ENCODE measurements at places on chromosomes 6 and 20. TPM values are rescaled to one million over a fixed set of nuclear protein-coding genes. Genes with fewer than 3 reads are reported as not detected.
A peak's percentile ranks its signal among the peaks of the same experiment; 100 is the strongest.

DNA sequence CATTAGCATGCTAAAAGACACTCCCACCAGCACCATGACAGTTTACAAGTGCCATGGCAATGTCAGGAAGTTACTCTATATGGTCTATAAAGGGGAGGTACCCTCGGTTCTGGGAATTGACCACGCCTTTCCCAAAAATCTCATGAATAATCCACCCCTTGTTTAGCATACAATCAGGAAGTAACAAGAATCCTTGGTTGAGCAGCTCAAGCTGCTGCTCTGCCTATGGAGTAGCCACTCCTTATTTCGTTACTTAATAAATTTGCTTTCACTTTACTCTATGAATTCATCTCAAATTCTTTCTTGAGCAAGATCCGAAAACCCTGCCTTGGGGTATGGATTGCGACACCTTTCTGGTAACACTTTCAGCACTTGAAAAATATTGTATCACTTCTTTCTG lies 243.0 kb downstream of the BMP2 start:
- no peak for DNase-seq

- no peak for DNase-seq
Measured at GRCh38 chr6:149393002-149393679, 6.9 kb upstream of the SUMO4 start.

DNA sequence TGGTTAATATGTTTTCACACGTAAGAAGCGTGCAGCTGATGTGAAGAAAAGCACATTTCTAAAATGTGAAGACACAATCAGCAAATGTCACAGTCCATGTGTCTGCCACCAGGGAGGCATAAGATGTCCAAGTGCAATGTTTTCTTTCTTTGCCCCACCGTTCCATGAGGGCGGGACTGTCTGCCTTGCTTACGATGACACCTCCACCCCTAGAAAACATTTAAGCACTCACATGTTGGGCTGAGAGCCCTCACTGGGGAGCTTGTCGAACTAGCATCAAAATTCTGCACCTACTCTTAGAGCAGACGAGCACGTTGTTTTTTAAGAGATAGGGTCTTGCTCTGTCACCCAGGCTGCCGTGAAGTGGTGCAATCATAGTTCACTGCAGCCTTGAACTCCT lies 57.6 kb downstream of the PSMG4 start:
- DNase-seq, result no peak

DNA sequence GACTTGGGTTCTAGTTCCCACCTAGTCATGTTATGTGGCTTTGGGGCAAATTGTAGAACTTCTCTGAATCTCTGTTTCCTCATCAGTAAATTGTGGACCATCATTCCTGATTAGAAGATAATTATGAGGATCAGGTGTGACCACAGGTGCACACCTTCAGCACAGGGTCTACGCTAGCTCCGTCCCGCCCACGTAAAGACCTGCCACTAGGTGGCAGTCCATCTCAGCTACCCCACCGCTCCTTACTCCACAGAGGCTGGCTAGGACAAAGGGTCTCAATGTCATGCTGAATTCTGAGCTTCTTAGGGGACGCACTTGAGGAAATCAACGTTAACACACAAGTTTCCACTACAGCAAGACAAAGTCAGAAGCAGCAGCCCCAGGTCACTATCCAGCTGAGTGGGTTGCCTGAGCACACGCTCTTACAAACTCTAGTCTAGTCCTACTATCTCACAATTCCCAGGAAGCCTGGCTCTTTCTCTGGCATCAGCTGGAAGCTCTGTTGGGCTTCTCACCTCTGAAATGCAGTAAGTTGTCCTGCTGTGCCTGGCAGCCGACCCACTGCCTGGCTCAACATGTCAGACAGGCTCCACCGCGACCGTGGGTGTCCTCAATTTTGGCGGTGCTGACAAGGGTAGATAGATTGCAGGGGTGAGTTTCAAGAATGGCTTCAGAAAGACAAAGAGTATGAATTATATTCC lies 2.0 kb upstream of the PLCG1 start:
- peak; percentile 37 for DNase-seq

GRCh38 chr6:90271831-90272230 lies 24.8 kb downstream of the BACH2 start:
- no peak for DNase-seq

DNA sequence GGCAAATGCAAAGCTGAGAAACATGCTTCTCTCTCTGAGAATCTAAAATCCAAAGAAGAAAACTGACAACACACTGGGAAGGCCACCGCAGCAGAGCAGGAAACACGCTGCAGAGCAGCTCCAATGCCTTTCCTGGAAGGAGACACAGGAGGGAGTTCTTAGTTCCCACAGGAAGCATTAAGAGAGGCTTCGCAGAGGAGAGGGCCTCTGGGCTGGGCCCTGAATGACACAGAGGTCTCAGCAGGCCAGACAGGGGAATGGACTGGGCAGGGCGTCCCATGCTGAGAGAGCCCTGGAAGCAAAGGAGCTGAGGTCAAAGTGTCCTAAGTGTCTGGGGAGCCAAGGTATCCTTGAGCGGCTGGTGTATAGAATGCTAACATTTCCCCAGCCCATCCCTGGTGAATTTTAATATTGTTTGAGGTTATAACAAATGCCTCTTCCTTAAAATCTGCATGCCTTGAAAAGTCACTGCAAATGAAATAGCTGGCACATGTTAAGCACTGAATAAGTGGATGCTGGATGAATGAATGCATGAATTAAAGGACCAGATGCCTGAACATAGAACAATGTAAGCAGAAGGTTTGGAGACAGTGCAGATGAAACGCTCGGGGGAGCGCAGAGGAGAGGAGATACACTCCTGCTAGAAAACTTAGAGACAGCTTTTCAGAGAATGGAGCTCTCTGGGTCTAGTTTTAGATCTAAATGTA lies 110.0 kb upstream of the SYNDIG1 start:
- DNase-seq, result no peak

GRCh38 chr6:160960839-160961238 lies 30.7 kb upstream of the MAP3K4 start:
- DNase-seq, result no peak

DNA sequence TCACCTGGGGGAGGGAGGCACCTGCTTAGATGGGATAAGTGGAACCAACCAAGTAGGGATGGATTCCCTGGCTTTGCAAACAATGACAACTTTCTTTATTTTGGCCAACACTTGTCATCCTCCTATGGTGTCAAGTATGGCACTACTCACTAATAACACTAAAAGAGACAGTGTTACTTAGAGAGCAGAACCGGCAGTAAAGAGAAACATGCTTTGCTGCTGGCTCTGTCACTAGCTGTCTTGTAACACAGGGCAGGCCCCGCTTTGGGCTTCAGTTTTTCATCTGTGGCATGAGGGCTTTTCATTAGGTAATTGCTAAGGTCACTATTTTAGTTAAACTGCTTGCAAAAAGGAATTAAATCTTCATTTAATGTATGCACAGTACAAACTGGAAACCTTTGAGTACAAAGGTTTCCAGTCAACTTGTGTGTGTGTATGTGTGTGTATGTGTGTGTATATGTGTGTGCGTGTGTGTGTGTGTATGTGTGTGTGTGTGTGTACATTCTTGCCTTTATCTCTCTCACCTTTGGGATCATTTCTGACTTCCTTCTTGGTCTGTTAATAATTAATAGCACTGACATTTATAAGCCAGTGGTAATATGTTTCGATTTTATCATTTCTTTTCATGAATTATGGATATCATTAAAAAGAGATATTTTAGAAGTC lies 64.7 kb downstream of the BTBD3 start:
- no peak for DNase-seq

- no peak for DNase-seq
Measured at GRCh38 chr6:2760882-2761842, 4.0 kb upstream of the WRNIP1 start.

DNA sequence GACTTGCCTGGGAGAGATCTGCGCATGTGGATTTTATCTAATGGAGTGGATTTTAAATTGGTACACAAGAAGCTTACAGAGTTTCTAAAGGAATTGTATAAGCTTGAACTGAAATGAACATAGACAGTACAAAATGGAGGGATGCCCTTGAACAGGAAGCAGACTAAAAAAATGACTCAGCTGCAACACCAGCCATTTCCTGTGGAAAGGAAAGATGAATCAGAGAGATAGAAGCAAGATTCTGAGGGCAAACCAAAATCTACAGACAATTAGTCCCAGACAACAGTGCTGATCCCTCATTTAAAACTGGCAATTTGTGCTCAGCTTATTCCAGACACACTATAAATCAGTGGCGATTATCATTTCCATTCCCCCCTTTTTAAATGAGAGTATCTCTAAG lies 114.6 kb upstream of the TCF21 start:
- DNase-seq, result no peak

DNA sequence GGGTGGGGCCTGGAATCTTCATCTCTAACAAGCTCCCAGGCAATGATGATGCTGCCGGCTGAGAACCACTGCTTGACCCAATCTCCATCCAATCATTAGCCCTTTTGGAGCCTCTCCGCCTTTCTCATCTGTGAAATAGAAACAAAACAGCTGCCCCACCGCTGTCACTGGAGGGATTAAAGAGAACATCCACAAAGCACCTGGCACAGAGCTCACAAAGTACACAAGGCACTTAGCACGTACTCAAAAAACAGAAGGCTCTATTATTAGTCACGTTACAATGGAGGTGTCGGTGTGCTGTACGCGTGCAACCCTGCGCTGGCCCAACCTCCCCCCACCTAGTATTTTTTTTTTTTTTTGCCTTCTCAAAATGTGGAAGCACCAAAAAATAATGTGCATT lies 213.5 kb upstream of the ARID1B start:
- no peak for DNase-seq

GRCh38 chr6:1481286-1481685 lies 91.9 kb downstream of the FOXF2 start:
- no peak for DNase-seq

DNA sequence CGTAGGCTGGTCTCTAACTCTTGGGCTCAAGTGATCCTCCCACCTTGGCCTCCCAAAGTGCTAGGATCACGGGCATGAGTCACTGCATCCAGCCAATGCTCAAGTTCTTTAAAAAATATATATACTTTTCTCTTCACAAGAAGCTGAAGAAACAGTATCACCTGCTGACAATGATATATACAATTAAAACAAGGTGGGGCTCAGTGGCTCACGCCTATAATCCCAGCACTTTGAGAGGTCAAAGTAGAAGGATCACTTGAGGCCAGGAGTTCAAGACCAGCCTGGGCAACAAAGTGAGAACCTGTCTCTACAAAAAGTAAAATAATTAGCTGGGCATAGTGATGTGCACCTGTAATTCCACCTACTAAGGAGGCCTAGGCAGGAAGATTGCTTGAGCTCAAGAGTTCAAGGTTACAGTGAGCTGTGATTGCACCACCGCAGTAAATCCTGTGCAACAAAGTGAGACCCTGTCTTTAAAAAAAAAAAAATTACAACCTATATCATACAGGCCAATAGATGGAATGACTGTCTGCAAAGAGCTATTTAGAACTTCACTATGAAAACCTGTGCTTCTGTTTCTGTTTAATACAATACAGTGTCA lies 36.4 kb downstream of the MBOAT1 start:
- no peak for DNase-seq

GRCh38 chr6:15763364-15763763 lies 100.5 kb upstream of the DTNBP1 start:
- no peak for DNase-seq

GRCh38 chr6:43926634-43927531 lies 156.9 kb downstream of the VEGFA start:
- no peak for DNase-seq

DNA sequence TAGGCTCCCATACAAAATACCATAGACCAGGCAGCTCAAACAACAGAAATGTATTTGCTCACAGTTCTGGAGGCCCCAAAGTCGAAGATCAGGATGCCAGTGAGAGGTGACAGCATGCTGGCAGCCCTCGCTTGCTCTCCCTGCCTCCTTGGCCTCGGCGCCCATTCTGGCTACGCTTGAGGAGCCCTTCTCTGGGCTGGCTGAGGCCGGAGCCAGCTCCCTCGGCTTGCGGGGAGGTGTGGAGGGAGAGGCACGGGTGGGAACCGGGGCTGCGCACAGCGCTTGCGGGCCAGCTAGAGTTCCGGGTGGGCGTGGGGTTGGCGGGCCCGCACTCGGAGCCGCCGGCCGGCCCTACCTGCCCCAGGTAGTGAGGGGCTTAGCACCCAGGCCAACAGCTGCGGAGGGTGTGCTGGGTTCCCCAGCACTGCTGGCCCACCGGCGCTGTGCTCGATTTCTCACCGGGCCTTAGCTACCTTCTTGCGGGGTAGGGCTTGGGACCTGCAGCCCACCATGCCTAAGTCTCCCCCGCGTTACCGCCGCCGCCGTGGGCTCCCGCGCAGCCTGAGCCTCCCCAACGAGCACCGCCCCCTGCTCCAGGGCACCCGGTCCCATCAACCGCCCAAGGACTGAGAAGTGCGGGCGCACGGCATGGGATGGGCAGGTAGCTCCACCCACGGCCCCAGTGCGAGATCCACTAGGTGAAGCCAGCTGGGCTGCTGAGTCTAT lies 32.6 kb upstream of the SERPINB9 start:
- DNase-seq, result no peak

- DNase-seq, result no peak
Measured at GRCh38 chr20:33606118-33606771, 55.9 kb upstream of the C20orf144 start.

DNA sequence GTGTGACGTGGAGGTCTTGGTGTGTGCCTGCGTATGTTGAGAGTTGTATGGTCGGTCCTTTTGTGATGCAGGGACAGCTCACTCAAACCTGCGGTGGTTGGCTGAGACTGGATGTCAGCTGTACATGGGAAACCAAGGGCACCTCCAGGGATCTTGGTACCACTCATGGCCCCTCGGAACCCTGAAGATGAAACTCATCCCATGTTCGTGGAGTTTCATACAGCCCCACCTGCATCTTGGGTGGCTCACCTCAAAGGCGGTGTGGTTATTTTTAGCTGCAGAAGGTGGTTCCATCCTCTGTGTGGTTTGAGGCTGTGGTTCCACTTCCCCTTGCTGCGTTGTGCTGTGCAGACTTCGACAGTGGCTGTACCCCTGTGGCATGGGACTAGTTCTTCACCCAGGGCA lies 52.6 kb upstream of the SLC22A1 start:
- DNase-seq, result no peak

GRCh38 chr6:157184202-157185015 lies 138.9 kb downstream of the TMEM242 start:
- DNase-seq, result peak; percentile 84

GRCh38 chr6:50691814-50692495 lies 21.4 kb upstream of the TFAP2D start:
- no peak for DNase-seq

- DNase-seq, result no peak
Measured at GRCh38 chr20:58580474-58580835, 65.3 kb upstream of the APCDD1L start.

GRCh38 chr6:19028201-19028600 lies 641.1 kb downstream of the RNF144B start:
- DNase-seq, result no peak

GRCh38 chr6:327538-328116 lies 35.3 kb downstream of the DUSP22 start:
- no peak for DNase-seq

GRCh38 chr20:13276945-13277541 lies 56.0 kb downstream of the ISM1 start:
- no peak for DNase-seq

IL17F gene
- total RNA-seq, result not detected

TREM1 gene
- total RNA-seq, result 0.54 TPM

GINS1 gene
- total RNA-seq, result 12.1 TPM

SAMD3 gene
- total RNA-seq, result 26.0 TPM

ULBP1 gene
- 0.82 TPM for total RNA-seq

CYP39A1 gene
- total RNA-seq, result 8.5 TPM

MYO6 gene
- 35.8 TPM for total RNA-seq

KIF25 gene
- 0.64 TPM for total RNA-seq

RAET1E gene
- total RNA-seq, result not detected

TEAD3 gene
- 2.1 TPM for total RNA-seq

HMGN4 gene
- 35.7 TPM for total RNA-seq

Measured in cerebellum (tissue), 4 donors.